ENCODE measurements at places on chromosomes 3 and 15.

DNA sequence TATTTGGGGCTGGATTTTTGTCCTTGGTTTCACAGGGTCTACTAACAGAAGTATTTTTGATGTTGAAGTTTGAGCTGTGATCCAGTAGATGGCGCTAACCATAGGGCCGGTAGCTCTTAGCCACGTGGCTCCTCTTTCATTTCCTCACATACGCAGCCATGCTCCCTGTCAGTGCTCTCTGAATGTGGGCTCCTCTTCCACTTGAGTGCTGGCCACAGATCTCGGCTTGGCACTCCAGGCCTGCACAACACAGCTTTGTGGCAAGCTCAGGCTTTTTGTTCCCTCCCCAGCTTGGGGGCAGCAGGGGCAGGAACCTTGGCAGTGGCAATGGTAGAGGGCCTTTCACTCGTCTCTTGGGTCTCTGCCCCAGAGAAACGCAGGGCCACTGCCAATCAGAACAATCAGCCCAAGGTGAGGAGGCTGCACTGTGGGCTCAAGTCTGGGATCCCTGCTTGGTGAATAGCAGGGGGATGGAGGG lies 18.6 kb upstream of the DNAAF4 start:
- DNase-seq, result no peak

DNA sequence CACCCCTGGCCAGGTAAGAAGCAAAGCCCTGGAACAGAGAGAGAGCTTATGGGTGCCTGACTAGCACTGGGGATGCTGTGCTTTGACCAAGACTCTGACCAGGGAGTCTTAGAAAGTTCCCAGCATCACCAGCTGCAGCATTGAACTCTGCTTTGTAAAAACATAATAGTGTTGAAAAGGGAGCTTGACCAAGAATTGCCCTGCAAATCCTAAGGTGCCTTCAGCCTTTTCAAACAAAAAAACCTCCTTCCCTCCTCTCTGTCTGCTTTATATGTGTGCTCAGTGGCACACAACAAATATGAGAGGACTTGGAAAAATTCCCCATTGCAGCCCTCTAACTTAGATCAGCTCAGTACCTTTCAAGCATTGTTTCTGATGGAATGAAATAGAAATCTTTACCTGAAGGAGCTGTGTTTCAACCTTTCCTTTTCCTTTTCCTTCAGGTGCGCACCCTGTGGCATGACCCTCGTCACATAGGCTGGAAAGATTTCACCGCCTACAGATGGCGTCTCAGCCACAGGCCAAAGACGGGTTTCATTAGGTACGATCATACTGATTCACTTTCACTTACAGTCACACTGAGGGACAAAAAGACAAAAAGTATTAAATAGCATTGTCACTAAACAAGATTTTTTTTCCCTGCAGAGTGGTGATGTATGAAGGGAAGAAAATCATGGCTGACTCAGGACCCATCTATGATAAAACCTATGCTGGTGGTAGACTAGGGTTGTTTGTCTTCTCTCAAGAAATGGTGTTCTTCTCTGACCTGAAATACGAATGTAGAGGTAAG lies 13.0 kb downstream of the THBS1 start:
- no peak for DNase-seq

DNA sequence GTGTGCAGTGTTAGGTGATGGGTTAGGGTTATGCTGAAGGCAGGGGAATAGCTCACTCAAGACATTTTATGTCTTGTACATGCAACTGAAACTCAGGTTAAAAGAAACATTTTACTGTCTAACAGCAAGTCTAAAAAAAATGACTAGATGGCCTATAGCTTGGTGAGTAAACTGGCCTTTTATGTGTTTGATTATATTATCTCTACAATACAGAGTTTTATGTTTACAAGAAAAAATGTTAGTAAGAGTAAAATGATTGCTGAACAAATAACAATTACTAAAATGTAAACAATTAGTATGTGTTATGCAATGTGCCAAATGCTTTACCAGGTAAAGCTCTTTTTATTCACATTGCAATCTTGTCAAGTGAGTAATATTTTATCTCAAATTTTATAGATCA lies 1039.6 kb downstream of the ROBO2 start:
- no peak for DNase-seq

GRCh38 chr3:44970926-44971490 lies 5.0 kb downstream of the ZDHHC3 start:
- DNase-seq, result no peak

- no peak for DNase-seq
Measured at GRCh38 chr15:49881866-49882265, 237.2 kb downstream of the ATP8B4 start.

DNA sequence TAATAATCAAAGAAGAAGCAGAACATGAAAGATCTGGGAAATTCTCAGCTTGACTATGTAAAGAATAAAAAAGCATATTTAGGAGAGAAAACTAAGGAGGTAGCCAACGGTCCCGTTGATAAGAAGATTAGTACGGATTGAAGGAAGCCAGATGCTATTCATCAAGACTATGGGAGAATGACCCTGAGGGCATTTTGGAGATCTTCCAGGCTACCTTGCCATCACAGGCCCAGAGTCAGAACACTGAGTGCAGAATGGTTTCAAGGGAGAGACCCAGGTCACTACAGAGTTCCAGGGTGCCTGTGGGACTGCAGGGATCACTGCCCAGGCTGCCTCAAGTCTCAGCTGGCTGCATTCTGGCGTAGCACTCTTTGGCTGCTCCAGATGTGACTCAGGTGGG lies 752.9 kb upstream of the ARPP21 start:
- DNase-seq, result no peak

DNA sequence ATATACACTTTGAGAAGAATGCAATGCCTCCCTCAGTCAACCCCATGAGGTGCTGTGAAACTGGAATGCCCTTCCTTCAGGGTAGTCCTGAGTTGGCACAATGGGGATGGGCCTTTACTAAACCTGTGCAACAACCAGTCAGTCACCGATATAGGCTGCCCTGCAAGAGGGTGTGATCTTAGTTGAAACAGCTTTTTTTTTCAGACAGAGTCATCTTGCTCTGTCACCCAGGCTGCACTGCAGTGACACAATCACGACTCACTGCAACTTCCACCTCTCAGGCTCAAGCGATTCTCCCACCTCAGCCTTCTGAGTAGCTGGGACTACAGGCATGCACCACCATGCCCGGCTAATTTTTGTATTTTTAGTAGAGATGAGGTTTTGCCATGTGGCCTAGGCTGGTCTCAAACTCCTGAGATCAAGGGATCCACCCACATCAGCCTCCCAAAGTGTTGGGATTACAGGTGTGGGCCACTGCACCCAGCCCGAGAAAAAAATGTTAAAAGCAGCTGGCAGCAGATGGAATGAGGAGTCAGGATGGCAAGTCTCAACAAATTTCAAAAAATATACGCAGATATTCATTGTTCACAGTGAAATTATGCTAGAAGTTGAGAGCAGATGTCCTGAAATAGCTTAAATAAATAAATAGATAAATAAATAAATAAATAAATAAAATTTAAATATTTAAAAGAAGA lies 31.8 kb downstream of the MYO5A start:
- no peak for DNase-seq

- no peak for DNase-seq
Measured at GRCh38 chr3:24012589-24013269, 67.6 kb downstream of the NR1D2 start.

DNA sequence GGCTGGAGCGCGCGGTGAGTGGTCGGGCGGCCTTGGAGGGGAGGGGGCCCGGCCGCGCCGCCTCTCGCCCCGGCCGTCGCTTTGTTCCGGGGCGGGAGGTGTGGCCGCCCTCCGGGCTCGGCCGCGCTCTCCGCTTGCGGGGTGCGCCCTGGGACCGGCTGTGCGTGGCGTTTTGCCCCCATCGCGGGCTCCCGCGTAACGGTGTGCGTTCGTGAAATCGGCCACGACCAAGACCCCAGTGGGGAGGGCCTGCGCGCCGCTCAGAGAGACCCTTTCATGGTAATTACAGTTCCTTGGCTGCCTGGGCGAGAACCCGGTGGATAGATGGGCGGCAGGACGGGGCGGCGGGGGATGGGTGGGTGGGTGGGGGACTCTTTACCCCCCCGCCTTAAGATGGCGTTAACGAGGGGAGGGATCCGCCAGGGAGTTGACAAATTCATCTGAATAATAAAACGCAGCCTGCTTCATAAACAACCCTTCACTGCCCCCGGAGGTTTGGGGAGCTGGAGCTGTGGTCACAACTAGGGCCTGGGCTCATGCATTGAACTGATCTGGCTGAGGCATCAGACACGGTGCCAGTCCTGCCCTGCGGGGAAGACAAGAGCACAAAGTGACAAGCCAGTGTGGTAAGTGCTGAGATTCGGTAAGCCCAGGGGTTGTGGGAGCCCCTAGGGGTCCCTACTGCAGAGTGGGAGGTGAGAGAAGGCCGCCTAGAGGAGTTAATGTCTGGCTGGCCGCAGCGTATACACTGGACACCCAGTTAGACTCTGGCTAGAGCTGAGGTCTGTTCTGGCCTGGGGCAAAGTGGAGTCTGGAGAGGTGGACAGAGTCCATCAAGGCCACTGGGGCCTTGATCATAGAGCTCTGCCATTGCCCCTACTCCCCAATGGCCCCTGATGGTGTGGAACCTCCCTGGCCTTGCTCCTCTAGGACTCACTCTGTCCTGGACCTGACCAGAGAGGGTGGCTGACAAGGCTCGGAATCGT lies 668 bp downstream of the MRAS start:
- DNase-seq, result no peak

DNA sequence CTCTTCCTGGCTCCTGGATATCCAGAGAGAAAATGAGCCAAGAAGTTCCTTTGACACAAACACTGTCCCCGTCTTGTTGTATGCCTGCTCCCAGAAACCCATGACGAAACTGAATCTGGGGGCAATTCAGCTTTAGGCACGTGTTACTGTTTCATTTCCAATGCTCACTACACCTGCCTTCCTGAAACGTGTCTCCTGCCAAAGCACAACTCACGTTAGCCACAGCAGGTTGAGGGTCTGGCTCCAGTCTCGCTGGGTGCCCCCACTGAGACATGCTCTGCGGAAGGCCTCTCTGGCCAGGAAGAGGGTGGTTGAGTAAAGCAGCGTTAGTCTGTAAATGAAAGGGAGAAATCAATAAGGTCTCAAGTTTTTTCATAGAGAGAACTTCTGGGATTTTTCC lies 6.7 kb downstream of the RFT1 start:
- DNase-seq, result no peak

DNA sequence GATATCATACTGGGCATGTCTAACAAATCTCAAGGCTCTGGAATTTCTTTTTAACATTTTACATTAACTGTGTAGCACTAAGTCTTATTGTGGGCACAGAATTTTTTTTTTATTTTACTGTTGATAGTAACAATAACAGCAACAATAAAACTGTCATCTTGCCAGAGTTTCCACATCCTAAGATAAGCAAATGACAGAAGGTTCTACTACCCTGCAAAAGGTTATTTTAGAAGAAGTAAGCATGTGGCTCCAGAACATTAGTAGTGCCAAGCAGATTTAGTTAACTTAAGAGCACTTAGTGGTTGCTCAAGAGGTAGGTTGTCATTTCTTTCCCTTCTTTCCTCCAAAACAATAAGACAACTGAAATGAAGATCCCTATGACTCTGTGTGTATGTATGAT lies 743.0 kb upstream of the CBLB start:
- no peak for DNase-seq

DNA sequence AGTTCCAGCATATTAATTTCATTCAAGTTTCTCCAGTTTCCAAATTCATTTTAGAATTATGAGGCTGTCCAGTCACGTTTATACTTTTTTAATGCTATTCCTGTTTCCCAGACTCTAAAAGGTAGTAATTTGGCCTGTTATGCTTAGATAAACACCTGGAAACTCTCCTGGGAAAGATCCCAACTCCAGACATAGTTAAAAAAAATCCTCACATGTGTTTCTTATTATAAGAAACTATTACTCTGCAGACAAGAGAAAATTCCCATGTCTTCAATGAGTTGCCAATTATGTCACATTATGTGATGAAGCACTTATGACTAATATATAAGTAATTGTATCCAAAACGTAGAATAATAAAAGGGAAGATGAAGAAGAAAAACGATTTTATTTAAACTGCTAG lies 137.1 kb upstream of the TMC3 start:
- DNase-seq, result no peak

DNA sequence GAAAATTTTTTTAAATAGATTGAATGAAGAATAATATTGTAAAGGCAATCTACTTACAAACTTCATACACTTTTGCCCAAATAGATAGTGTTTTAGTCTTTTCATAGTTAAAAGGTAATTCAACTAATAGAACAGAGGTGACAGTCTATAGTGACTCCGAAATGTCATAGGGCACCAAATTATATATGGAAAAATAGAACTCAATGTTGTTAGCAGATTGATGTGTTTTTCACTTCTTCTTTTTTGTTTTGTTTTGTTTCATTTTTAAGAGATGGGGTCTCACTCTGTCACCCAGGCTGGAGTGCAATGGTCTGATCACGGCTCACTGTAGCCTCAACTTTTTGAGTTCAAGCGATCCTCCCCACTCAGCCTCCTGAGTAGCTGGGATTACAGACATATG lies 721 bp downstream of the CSTA start:
- no peak for DNase-seq

- no peak for DNase-seq
Measured at GRCh38 chr15:44087578-44088465, 107.2 kb downstream of the FRMD5 start.

DNA sequence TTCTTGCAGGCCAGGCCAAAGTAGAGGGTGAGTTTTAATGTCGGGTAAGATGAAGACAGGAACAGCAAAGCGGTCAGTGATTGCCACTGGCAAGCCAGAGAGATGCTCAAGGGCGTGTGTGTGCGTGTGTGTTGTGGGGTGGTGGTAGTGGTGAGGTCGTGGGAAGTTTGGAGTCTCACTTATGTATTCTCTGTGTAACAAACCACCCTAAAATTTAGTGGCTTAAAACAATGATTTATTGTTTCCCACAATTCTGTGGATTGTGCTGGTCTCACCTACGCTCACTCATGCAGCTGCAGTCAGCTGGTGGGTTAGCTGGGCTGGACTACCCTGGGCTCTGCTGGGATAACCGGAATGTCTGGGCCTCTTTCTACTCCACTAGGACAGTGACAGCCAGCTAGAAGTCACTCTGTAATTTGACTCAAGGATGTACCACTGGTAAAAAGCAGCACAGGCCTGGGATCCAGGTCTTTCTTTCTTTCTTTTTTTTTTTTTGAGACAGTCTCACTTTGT lies 50.9 kb upstream of the BHLHE40 start:
- no peak for DNase-seq

DNA sequence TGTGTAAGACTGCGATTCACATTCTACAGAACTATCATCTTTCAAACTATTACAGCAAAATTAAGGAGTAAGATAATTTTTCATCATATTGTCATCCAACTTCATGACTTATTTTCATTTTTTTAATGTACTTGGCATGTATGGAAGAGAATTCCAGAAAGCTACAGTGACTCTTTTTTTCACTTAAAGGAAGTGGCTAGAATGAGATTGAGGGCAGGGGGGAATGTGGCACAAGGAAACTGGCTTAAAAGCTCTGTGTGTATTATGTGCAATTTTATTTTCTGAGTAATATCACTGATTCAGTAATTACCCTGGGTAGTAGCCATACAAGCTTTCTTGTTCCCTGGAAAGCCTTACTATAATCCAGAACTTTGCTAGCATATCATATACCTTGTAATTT lies 94.6 kb downstream of the FILIP1L start:
- DNase-seq, result no peak

DNA sequence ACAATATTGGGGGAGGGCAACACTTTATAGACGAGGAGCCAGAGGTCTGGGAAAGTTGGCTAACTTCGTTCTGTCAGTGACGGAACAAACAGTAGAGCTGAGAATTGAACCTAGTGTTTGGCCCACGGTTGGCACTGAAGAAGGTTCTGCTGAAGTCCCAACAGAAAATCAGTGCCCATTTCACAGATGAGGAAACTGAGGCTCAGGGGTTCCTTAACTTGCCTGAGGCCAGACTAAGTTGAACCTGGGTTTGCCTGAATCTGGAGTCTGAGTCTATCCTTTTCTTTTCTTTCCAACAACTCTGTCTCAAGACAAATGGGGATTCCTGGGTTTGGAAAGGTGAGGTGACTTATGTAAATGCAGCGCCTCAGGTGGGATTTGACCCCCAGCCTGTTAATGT lies 55.1 kb downstream of the SLC6A6 start:
- no peak for DNase-seq

Data from cortex of kidney (tissue), 1 donor.